Activated CD4-positive, alpha-beta T cell treated with anti-CD3 and anti-CD28 coated beads for 24 hours (primary cell): ENCODE measurements at places on chromosomes 11 and 22.

GRCh38 chr11:116540645-116541304 is 232.0 kb downstream of the BUD13 start:
- DNase-seq, result no peak

GRCh38 chr11:49208006-49208721 is at the start of gene FOLH1:
TSS of gene FOLH1 (minus strand) at chr11:49208602. CDS start at chr11:49208409, 193 bp downstream.
- DNase-seq, result no peak

GRCh38 chr11:3167143-3168119 is 2.3 kb upstream of the OSBPL5 start:
- no peak for DNase-seq

DNA sequence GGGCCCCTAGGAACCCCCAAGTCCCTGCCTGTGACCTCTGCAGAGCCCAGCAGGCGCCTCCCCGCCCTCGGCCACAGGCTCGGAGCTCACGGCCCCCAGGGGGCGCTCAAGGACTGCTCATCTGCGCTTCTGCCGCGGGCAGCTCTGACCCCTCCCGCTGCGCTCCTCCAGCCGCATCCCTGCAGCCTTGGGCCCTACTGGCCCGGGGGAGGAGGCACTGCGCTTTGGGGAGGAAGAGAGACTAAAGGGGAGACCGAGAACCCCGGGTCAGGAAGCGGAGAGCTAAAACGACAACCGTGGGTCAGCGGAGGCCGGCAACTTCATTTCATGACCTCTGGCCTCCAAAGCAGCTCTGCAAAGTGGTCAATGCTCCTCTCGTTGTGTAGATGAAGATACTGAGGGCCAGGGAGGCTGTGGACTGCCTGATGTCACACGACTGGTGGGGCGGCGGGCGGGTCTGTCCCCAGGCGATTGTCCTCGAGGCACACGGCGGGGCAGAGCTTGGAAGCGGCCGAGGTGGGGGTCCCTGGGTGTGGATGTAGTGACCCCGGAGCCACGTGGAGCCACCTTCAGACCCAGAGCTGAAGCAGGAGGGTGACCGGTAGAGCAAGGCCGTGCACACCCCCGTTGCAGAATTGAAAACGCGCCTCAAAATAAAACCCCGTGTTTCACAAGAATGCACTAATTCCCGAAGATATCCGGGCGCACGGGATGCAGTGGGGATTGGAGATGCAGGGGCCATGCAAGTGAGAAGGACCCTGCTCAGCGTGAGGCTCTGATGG is 2.7 kb upstream of the KRTAP5-6 start:
- peak; percentile 70 for DNase-seq

DNA sequence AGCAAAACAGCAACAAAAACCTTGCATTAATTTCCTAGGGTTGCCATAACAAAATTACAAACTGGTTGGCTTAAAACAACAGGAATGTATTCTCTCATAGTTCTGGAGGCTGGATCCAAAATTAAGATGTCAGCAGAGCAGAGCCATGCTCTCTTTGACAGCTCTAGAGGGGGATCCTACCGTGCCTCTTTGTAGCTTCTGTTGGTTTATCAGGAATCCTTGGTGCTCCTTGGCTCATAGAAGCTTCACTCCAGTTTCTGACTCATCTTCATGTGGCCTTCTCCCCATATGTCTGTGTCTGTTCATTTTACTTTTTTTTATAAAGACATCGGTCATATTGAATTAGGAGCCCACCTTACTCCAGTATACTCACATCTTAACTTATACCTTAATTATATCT is 90.5 kb upstream of the POU2AF2 start:
- no peak for DNase-seq

DNA sequence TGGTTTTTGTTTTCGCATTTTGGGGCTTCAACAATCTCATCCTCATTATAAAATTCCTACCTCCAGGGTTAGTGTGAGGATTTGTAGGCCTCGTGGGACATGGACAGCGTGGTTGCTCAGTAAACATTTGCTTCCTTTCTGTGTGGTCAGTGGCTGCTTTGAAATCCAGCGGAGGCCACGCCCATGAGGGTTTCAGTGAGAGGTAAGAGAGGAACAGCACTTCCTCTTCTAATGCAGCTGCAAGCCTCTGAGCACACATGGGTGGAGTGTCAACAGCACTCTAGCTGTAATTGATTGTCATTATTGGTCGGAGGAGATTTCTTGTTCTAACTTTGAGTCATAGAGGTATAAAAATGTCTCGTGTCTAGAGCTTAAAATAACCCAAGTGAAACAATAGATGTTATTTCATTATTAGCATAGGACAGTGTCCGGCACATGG is 6.0 kb upstream of the ARHGAP42 start:
- no peak for DNase-seq

DNA sequence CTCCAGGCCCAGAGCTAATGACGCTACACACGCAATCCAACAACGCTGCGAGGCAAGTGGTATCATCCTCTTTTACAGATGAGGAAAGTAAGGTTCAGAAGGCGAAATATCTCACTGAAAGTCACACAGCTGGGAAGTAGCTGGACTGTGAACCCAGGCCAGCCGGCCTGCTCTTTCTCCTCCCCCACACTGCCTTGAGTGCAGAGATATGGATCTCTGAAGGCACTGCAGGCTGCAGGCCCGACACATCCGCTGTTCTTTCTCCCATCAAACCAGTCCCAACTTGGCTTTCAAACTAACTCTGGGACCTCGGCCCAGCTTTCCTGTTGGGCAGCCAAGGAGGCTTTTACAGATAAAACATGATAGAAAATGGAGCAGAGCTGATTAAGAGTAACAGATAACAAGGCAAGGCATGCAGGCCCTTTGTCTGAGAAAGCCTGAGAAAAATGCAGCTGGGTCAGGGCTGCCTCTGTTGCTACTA is 64.0 kb upstream of the PTPRJ start:
- no peak for DNase-seq

- DNase-seq, result no peak
Measured at GRCh38 chr22:19764636-19765476, 4.3 kb downstream of the TBX1 start.

DNA sequence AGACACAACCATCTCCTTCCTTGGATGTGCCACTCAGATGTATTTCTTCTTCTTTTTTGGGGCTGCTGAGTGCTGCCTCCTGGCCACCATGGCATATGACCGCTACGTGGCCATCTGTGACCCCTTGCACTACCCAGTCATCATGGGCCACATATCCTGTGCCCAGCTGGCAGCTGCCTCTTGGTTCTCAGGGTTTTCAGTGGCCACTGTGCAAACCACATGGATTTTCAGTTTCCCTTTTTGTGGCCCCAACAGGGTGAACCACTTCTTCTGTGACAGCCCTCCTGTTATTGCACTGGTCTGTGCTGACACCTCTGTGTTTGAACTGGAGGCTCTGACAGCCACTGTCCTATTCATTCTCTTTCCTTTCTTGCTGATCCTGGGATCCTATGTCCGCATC is 489 bp downstream of the OR10A4 start:
- no peak for DNase-seq

DNA sequence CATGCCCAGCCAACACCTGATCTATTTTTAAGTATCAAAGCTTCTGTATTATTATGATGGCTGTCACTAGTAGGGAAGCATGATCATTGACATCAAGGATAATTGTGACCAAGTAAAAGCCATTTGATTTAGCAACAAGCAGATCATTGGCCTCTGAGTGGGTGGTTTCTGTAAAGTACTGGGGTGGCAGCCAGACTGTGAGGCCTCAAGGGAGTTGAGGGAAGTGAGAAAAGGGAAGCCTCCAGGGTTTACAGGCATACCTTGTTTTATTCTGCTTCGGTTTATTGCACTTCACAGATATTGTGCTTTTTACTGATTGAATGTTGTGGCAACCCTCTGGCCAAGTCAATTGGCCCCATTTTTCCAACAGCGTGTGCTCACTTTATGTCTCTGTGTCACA is 60.1 kb downstream of the PRR5L start:
- DNase-seq, result no peak

DNA sequence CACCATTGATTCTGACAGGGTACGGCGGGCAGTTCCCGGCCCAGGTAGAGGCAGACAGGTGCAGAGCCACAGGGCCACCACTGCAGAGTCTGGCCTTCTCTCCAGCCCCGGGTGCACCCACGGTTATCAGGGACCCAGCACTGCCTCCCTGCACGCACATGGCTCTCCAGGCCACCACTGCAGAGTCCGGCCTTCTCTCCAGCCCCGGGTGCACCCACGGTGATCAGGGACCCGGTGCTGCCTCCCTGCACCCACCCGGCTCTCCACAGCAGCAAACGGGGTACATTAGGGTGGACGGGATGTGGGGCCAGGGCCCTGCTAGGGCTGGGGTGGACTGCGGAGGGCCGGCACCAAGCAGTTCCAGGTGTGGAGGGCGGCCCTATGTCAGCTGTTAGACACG is 272.9 kb downstream of the BRD1 start:
- DNase-seq, result no peak

DNA sequence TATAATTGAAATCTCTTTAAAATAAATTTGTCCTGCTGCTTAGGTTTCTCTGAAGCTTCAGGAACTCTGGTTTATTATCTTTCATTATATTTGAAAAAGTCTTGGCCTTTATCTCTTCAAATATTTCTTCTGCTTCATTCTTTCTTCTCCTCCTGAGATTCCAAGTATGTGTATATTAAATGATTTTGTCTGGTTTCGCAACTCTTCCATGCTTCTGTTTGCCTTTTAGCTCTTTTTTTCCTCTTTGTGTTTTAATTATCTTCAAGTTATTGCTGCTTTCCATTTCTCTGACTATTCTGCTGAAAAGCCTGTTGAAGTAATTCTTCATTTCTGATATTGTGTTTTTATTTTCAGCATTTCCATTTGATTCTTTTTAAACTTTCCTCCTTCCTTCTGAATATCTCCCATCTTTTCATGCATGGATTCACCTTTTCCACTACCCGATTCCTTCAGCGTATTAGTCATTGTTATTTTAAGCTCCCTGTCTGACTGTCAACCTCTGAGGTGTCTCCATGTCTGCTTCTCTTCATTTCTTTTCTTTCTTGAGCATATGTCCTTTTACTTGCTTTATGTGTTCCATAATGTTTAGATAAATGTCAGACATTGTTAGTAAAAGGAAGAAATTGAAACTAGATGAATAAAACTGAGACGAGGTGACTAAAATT is 46.6 kb upstream of the CTSC start:
- no peak for DNase-seq

DNA sequence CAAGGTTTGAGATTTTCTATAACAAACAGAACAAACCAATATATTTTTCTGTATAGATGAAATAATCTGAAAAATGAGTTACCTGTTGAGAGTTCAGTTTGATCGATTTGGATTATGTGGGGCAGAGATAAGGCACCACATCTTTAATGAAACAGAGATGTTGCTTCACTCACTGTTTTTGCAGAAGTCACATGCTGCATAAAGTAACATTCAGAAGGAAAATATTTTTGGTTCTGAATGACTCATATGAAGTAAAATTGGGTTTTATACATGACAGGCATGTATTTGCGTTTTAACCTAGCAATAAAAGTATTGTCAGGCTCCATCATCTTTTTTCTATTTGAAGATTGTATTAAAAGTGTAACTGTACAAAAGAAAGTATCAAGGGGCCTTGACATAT is 77.8 kb downstream of the BBOX1 start:
- no peak for DNase-seq
